ENCODE measurements at places on chromosomes 4 and X.
A peak's percentile ranks its signal among the peaks of the same experiment; 100 is the strongest.

GRCh38 chr4:19508442-19508841 lies 743.3 kb upstream of the SLIT2 start:
- DNase-seq, result no peak

DNA sequence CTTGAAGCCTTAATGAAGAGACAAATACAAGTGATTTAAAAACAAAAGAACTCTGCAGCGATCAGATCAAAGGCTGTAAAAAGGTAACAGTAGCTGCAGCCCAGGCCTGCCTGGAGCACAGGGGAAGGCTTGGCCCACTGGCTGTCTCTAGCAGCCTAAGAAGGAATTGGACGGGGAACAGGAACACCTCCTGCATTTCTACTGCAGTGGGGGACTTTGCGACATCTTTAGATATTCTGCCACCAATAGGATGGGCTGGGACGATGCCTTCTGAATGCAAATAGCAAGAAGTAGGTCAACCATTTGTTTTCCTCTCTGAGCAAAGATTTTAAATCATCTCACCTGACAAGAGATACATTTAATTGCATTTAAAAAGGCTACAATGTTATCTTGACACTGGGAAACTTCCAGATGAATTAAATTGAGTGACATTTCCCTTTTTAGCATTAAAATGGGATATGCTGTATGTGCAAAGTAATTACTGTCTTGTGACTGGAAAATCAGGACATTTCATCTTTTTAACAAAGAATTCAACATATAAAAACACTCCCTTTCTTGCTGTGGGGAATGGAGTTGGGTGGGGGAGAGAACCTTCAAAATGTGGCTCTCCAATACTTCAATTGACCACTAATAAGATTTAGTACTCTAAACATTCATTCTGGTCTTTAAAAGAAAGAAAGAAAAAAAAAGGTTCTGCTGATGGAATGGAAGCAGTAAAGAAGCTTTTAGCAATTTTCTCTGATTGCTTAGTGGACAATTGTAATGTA lies 70.0 kb downstream of the NYX start:
- DNase-seq, result no peak

DNA sequence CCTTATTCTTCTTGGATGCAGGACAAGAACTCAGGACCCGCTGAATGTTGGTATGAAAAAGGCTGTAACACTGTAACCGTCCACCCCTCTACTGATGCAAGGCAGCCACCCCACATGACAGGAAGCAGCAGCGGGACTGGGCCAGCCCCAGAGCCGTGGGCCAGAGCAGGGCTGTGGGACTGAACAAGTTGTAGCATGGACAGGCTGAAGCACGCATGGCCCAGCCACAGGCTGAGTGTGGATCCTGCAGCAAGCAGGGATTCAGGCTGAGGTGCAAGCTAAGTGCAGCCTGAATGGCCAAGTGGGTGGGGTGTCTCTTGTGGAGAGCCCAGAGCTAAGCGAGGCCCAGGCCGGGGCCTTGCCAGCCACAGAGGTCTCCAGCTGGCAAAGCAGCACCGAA lies 632.2 kb downstream of the SPOCK3 start:
- no peak for DNase-seq

DNA sequence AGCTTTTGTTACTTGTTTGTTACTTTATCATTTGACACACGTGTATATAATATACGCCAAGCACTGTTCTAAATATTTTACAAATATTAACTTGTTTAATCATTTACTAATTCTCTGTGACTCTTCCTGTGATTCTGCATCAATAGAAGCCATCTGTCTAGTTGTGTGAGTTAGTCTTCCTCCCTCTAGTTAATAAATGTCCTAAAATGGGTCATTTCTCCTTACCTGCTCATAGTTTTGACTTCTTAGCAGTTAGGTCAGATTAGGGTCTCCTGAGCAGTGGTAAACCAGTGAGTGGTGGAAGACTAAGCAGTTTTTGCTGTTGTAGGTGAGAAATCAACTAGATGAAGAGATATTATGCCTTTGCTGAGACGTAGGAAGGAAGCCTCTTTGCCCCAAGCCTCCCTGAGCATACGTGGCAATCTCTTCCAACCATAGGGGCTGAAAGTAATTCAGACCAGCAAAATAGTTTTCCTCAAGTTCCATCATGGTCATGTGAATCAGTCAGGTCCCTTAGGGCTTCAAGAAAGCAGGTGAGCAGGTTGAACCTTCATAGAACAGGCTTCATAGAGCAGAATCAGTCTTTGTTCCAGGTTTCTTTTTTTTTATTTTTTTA lies 38.7 kb upstream of the THOC2 start:
- DNase-seq, result no peak

- no peak for DNase-seq
These were observed 14.9 kb upstream of the PPEF1 start for GRCh38 chrX:18692541-18692940.

DNA sequence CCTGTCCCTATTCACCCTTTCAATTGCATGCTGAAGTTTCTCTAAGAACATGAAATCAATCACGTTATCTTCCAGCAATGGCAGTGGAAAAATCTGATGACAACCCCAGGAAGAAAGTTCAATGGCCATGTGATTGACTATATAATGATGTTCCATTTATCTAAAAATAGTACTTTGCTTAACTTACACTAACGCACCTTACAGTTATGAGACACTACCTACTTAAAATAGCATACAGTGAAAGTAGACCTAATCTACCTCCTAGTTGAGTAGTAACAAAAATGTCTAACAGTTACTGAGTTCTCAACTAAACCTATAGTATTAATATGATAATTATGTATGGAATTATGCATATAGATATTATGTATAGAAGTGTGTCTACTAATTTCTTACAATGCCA lies 28.6 kb upstream of the PGM2 start:
- DNase-seq, result no peak

DNA sequence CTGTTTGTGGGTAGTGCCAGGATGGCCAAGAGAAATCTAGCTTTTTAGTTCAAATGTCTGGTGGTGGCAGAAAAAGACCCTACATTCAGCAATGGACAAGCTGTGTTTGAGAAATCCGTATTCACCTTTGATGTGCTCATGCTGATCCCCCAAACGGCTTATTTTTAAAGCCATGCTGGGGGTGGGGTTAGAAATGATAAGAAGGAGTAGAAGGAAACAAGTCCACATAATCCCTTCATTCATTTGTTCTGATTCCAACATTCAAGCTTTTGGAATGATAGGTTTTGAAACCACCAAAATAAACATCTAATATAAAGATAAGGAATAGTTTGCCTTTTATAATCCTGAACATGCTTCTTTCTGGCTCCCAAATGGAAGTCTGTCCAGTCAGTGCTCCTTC lies 92.0 kb upstream of the DKK2 start:
- DNase-seq, result no peak

- no peak for DNase-seq
These were observed 17.0 kb upstream of the MAPK10 start for GRCh38 chr4:86376850-86377249.

GRCh38 chr4:309807-310206 lies 4.5 kb upstream of the ZNF732 start:
- no peak for DNase-seq

DNA sequence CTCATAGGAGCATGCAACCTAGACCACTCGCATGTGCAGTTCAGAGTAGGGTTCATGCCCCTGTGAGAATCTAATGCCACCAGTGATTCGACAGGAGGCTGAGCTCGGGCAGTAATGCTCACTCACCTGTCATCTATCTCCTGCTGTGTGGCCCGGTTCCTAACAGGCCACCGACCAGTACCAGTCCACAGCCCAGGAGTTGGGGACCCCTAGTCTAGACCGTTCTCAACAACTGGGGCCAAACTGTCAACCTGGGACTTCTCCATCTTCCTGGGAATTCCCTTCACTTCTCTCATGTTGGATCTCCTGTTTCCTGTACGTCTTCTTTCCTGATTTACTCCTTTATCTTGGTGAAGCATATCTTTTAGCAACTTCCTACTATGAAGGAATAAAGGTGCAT lies 79.4 kb upstream of the HELT start:
- DNase-seq, result no peak

DNA sequence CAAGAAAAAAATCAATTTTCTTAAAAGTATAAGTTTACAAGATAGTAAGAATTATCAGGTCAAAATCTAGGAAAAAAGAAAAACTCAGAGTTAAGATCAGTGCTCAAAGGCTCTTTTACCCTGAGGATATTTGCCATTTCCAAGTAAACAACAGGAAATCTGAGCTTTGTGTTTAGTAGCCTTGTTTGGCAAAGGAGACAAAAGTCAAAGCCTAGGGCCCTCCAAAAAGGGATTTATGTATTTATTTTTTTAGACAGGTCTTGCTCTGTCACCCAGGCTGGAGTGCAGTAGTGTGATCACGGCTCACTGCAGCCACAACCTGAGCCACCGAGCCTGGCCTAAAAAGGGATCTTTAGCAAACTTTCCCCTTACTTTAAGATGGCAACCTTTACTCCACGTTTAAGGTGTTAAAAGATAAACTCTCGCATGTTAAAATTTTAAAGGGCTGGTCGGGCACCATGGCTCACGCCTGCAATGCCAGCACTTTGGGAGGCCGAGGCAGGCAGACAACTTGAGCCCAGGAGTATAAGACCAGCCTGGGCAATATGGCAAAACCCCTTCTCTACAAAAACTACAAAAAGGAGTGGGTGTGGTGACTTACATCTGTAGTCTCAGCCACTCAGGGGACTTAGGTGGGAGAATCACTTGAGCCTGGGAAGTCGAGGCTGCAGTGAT lies 21.3 kb upstream of the OPHN1 start:
- no peak for DNase-seq

GRCh38 chrX:99142745-99143144 lies 1267.3 kb downstream of the PCDH19 start:
- no peak for DNase-seq

GRCh38 chrX:9340598-9341290 lies 124.1 kb upstream of the TBL1X start:
- peak; percentile 34 for DNase-seq

DNA sequence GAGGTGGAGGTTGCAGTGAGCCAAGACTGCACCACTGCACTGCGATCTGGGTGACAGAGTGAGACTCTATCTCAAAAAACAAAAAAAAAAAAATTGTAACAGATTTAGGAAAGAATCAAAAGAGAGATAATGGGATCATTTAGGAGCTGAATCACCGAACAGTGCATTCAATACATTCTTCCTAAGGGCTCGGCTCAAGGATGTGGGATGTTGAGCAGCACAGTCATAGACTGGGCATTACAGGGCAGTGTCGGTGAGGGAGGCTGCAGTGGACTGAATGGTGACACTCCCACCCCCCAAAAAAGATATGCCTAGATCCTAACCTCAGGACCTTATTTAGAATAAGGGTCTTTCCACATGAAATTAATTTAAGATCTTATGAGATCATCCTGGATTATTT lies 70.0 kb downstream of the EVC2 start:
- DNase-seq, result no peak

- no peak for DNase-seq
These were observed 68.2 kb upstream of the MTNR1A start for GRCh38 chr4:186623546-186623945.

- no peak for DNase-seq
These were observed 377.4 kb downstream of the SMARCA1 start for GRCh38 chrX:129145840-129146272.
